ENCODE measurements at places on chromosomes 5 and 9.

DNA sequence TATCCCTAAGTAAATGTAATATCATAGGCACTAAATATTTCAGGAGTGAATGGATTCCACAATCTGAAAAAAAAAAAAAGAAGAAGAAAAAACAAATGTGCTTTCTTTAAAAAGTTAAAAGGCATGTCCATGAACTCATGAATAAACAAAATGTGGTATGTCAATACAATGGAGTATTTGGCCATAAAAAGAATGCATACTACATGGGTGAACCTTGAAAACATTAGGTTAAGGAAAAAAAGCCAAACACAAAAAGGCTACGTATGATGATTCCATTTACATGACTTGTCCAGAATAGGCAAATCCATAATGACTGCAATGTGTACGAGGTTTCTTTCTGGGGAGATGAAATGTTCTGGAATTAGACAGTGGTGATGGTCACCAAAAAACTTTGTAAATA lies 45.3 kb downstream of the FNIP1 start:
- DNase-seq = no peak

DNA sequence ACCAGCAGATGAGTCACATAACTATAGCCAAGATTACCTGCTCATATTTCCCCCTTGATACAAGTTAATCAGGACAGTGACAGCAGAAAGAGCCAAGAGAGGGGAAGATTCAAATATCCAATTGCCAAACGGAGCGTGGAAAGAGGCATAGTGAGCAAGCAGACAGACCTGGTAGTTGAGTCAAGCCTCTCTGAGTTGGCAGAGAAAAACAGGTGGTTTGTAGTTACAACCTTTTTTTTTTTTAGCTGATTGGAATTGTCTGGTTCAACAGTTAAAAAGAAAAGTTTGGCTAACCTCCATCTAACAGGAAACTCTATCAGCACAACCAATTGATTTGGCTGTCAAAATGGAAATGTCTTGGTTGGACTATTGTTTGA lies 272.1 kb downstream of the TLE1 start:
- no peak for DNase-seq

DNA sequence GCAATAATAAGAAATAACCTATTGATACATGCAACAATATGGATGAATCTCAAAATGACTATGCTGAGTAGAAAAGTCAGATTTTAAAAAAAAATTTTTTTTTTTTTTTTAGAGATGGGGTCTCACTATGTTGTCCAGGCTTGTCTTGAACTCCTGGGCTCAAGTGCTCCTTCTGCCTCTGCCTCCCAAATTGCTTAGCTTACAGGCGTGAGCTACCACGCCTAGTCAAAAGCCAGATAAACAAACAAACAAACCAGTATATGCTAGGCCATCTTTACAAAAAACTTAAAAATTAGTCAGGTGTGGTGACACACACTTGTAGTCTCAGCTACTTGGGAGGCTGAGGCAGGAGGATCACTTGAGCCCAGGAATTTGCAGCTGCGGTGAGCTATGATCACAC lies 79.0 kb downstream of the MED27 start:
- no peak for DNase-seq

DNA sequence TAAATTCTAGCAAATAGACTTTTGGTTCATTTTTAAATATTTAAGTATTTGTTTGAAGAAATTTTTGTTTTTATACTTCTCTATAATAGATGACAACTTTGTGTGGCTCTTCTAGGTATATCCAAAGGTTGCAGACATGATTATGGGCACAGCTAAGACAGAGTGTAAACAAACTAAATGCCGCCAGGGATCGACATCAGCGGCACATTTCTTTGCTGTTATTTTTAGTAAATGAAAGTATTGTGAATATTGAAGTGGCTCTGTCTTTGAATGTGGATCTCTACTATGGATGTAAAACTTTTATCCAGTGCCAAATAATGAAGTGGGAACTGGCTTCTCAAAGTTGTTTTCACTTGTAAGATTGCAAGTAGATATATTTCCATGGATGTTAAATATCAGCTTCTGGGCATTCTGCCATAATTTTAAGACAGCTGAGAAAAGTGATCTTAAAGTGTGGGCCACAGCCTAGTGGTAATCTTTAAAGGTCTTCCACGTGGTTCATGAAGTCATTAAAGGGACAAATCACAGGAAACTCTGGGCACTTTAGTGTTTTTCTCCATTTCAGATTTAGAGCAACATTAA lies 589.9 kb downstream of the ZNF608 start:
- DNase-seq = no peak

DNA sequence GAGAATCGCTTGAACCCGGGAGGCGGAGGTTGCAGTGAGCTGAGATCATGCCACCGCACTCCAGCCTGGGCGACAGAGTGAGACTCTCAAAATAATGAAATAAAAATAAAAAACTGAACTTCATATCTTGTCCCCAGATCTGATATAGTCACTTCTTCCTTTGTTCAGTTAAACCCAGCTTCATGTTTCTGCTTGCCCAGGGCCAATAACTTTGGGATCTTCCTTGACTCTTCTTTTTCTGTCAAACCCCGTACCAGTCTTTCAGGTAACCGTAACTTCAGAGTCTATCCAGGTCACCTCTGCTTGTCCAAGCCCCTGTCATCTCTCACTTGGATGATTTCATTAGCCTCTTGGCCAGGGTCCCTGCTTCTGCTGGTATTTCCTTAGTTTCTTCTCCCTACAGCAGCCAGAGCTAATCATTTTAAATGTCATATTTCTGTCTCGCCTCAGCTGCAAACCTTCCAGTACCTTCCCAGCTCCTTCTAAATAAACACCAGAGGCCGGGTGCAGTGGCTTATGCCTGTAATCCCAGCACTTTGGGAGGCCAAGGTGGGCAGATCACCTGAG lies 19.7 kb upstream of the ABL1 start:
- no peak for DNase-seq

GRCh38 chr5:4097199-4097598 lies 501.6 kb downstream of the IRX1 start:
- DNase-seq = no peak

GRCh38 chr9:28547527-28547926 lies 974.2 kb upstream of the C9orf72 start:
- no peak for DNase-seq

- no peak for DNase-seq
These were observed 177.9 kb downstream of the MELK start for GRCh38 chr9:36750630-36751029.

GRCh38 chr9:91336786-91337185 lies 24.9 kb downstream of the AUH start:
- no peak for DNase-seq

GRCh38 chr9:110455860-110456259 lies 118.2 kb upstream of the TXNDC8 start:
- DNase-seq = no peak

- DNase-seq = no peak
These were observed 232.3 kb upstream of the ELL2 start for GRCh38 chr5:96193946-96194345.

GRCh38 chr5:107359033-107359915 lies 311.5 kb downstream of the EFNA5 start:
- no peak for DNase-seq

DNA sequence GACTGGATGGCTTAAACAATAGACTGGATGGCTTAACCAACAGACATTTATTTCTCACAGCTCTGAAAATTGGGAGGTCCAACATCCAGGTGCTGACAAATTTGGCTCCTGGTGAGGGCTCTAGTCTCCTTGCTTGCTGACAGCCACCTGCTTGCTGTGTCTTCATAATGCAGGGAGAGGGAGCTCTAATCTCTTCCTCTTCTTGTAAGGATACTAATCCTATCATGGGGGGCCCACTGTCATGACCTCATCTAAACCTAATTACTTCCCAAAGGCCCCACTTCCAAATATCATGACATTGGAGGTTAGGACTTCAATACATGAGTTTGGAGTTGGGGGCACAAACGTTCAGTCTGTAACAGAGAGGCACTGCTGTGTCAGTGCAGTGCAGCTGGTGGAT lies 26.4 kb downstream of the FOXD1 start:
- DNase-seq = no peak

DNA sequence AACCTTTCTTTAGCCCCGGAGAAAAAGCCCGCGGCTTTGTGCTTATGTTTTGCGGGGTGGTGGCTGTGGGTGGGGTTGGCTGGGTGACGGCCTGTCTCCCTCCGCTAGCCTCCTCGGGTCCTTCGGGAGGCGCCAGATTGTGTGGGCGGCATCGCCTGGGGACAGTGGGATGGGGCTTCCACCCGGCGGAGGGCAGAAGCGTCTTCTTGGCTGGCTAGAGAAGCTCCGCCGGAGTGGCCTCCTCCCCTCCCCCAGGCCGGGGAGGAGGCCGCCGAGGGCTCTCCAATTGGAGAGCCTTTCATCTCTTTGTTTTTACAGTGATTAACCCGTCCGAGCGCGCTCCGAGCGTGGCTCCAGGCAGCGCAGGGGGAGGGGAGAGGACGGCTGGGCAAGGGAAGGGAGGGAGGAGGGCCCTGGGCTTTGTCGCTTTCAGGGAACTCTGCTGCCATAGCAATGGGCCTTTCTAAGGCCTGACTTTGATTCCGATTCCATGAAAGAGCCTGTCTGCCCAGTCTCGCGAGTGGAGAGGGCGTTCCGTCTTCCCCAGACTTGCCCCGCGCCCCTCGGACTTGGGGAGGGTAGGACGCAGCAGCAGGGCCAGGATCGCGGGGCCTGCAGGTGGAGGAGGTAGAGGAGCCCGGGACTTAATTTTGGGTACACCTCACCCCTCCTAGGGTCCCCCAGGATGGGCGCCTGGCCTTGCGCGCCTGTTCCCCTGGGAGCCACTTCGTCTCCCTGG lies 36.7 kb upstream of the TIFAB start:
- peak; percentile 51 for DNase-seq

- no peak for DNase-seq
These were observed 78.9 kb downstream of the ALDH7A1 start for GRCh38 chr5:126516133-126516532.

GRCh38 chr9:84940294-84940693 lies 270.8 kb downstream of the NTRK2 start:
- DNase-seq = no peak

DNA sequence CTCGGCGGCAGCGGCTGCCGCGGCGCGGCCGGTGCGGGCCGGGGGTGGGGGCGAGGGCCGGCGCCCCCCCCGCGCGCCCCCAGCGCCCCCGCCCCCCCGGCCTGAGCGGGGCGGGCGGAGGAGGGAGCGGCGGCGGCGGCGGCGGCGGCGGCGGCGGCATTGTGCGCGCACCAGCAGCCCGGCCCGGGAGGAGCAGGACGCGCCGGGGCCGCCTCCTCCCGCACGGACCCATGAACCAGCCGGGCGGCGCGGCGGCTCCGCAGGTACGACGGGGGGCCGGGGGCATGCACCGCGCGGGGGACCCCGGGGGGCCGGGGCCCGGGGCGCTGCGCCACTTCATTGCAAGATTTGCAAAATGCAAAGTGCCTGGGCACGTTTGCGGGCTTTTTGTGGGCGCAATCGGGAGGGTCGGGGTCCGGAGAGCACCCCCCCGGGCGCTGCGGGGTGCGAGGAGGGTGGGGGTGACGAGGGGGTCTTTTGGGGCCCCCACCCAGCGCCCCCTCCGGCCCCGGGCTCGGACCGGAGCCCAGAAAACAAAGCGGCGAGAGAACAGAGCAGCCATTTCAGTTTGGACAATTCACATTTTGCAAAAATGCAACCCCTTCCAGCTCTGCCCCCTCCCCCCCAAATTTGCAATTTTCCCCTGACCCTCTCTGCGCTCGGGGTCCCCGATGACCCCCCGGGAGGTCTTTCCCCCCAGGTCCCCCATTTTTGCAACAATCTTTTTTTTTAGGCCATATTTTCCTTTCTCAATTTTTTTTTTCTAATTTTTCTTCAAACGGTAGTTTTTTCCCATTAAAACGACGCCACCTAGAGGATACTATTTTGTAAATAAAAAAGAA lies at the start of gene ZNF618:
TSS of gene ZNF618 (plus strand) at position 159 of the 842 bp plus-strand sequence. CDS start at position 231, 72 bp downstream.
- DNase-seq = no peak

DNA sequence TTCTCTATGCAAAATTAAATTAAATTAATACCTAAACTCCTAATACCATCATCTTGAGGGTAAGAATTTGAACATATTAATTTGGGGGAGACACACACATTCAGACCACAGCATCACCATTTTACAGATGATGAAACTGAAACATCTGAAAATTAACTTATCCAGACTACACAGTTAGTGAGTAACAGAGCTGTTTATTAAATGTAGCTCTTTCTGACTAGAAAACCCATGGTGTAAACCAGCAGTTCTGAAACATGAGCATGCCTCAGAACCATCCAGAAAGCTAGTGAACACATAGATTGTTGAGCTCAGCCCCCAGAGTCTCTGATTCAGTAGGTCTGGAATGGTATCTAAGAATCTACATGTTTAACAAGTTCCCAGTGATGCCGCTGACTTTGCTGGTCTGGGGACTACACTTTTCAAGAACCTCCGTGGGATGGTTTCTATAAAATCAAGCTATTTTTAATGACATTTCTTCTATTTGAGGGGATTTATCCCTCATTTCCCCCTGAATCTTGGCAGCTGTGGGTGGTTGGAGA lies 113.5 kb downstream of the RORB start:
- no peak for DNase-seq

- no peak for DNase-seq
These were observed 176.6 kb downstream of the DMRTA1 start for GRCh38 chr9:22623236-22623635.

DNA sequence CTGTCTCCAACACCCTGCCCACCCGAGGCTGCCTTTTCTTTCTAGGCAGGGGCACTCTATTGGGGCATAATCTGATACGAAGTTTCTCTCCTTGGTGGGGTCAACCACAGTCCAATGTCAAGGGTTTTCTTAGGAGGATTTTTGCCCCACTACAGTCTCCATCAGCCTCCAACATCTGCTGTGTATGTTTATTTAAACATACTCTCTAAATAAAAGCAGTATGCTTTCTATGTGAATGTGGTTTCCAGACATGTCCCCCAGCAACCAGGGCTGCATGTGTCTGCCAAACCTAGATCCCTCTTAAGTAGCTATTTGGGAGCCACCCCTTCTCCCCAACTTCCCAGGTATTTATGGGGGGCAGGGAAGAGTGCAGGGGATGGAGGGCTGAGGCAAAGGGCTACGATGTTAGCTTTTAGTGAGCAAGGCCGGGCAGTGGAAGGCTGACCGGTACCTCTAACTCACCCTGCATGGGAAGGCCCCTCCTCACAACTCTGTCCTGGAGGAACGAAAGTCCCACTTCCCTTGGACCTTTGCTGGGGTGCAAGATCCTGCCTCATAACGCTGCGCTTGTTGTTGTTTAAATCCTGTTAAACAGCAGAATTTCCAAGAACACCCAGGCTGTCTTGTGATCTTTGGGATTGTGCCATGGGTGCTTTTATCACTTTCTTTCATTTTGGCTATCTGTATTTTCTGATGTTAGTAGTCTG lies 75.4 kb downstream of the NREP start:
- DNase-seq = no peak

All from head of caudate nucleus (tissue), 42 donors.